ENCODE measurements at places on chromosomes 6 and 20. TPM values are rescaled to one million over a fixed set of nuclear protein-coding genes. Genes with fewer than 3 reads are reported as not detected.
A peak's percentile ranks its signal among the peaks of the same experiment; 100 is the strongest.

DNA sequence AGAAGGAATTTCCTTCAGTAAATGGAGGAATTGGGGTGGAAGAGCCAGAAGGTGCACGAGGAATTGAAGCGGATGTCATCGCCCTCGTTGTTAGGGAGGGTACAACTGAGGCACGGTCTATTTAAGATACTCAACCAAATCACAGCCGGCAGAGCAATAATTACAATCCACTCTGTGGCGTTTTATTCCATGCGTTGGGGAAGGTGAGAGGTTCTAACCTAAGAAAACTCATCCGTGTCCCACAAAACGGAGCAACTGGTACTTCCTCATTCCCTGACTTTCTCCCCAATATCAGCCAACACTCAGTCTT lies 802 bp upstream of the RRBP1 start:
- DNase-seq: no peak

The PNPLA1 gene
- total RNA-seq: 0.42 TPM

DNA sequence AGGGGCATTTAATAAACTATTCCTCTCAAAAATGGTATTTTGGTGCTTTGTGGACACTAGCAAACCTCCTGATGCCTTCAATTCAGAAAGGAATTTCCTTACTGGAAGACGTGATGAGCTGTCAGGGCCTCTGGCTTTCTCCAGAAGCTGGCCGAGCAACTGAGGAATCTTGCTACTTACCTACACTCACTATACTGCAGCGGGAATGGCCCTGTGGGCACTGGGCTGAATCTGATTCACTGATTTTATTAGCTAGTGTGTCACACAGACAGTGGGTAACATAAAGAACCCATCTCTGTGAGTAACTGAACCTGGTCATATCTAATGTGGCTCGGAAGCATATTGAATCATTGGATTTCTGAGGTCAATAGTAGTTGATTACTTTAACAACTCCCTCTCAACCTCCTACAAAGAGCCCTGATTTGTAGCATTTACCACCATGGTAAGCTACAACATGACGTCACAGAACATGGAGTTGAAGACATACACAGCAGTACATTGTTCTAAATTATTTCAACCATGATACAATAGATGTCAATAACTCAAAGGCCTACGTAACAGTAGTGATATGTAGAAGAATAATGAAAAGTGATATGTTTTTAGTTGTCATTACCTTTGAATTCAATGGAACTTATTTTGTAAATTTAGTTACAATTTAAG lies 232.1 kb downstream of the SYNE1 start:
- no peak for DNase-seq

The KHDRBS2 gene
- not detected for total RNA-seq

The BANF2 gene
- total RNA-seq: not detected

- DNase-seq: no peak
Observed at GRCh38 chr20:24490598-24490997, 21.2 kb downstream of the SYNDIG1 start.

- DNase-seq: no peak
Observed at GRCh38 chr6:108762394-108762793, 85.8 kb upstream of the ARMC2 start.

GRCh38 chr6:166587631-166588413 lies 1.3 kb upstream of the RAMACL start:
- no peak for DNase-seq

The E2F1 gene
- 2.6 TPM for total RNA-seq

- DNase-seq: no peak
Observed at GRCh38 chr6:134640229-134640628, 309.7 kb downstream of the ALDH8A1 start.

The TBC1D32 gene
- 11.2 TPM for total RNA-seq

DNA sequence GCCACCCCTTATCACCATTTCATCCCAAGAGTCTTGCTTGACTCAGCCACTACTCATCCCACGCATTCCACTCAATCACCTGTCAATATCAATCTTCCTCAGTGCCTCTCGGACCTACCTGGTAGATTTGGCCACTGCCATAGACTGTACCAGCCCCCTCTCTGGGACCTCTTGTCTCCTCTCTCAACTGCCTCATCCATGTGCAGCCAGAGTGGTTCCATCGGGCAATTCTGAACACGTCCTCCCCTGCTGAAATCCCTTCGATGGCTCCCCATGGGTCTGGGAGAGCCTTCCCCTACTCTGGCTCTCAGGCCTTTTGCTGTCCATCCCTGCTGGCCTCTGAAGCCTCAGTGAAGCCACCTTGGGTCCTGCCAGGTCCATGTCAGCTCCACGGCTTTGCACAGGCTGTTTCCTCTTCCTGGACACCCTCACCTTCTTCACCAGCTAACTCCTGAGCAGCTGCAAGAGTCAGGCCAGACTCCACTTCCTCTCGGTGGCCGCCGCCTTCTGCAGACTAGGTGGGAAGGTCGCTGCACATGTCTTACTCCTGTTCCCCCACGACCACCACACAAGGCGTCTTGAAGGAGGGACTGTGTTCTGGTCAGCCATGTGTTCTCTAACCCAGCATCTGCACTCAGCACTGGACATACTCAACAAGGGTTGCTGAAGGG lies 120.4 kb downstream of the TOX2 start:
- no peak for DNase-seq

- no peak for DNase-seq
Observed at GRCh38 chr20:23425129-23425528, 3.8 kb upstream of the NAPB start.

- no peak for DNase-seq
Observed at GRCh38 chr20:8854571-8854970, 214.3 kb upstream of the PLCB4 start.

GRCh38 chr20:38875175-38875993 lies 50.8 kb upstream of the FAM83D start:
- peak; percentile 79 for DNase-seq

The ISM1 gene
- 4.3 TPM for total RNA-seq

DNA sequence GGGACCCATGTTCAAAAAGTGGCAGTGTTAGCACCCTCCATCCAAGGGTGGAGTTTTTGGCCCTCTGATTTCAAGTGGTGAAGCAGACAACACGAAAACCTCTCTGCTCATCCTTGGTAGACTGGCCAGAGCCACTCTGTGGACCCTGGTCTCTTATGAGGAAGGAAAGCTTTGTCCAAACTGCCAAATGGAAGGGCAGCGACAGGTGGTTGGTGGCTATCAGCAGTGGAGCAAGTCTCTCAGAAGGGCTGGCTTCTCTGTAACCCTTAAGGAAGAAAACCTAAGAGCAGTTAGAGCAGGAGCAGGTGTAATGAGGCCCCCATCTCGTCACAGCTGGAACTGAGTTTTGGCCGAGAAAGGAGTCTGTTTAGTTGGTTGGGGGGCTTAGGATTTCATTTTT lies 155.8 kb downstream of the SLC16A10 start:
- no peak for DNase-seq

GRCh38 chr6:77456531-77457248 lies 6.6 kb downstream of the HTR1B start:
- DNase-seq: no peak

- DNase-seq: peak; percentile 57
Observed at GRCh38 chr20:58179432-58180099, 48.9 kb downstream of the ANKRD60 start.

DNA sequence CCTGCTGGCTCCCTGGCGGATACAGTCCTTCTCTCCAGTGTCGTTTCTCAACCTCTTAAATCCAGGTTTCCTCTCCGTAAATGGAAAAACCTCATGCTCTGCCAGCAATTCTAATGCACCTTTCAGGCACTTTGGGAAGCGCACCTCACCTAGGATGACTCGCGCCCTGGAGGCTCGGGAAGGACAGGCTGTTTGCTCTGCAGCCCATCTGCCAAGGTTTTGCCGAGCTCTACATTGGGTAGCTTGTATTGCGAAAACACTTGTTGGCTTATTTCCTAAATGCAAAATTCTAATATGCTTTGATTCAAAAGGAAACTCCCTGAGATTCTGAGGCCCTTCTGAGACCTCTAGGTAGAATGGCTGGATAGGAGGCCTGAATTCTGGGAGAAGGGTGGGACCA lies 102.6 kb upstream of the MLN start:
- DNase-seq: no peak

DNA sequence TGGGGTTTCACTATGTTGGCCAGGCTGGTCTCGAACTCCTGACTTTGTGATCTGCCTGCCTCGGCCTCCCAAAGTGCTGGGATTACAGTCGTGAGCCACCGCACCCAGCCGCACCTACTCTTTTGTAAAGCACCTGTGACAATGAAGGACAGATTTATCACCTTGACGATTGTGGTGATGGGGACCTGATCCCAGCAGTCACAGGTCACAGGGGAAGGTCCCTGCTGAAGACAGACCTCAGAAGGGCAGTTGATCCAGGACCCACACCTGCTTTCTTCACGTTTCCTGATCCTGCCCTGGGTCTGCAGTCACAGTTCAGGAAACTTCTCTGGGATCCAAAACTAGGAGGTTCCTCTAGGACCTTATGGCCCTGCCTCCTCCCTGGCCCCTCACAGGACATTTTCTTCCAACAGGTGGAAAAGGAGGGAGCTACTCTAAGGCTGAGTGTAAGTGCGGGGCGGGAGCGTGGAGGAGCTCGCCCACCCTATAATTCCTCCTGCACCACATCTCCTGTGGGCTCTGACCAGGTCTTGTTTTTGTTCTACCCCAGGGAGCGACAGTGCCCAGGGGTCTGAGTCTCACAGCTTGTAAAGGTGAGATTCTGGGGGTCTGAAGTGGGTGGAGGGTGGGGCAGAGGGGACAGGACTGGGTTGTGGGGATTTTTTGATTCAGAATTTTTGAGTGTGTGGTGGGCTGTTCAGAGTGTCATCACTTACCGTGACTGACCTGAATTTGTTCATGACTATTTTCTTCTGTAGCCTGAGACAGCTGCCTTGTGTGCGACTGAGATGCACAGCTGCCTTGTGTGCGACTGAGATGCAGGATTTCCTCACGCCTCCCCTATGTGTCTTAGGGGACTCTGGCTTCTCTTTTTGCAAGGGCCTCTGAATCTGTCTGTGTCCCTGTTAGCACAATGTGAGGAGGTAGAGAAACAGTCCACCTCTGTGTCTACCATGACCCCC lies 3.0 kb downstream of the HLA-E start:
- peak; percentile 36 for DNase-seq

The HSD17B8 gene
- 22.3 TPM for total RNA-seq

The MMP24 gene
- 0.19 TPM for total RNA-seq

- no peak for DNase-seq
Observed at GRCh38 chr6:160986851-160987250, 4.7 kb upstream of the MAP3K4 start.

GRCh38 chr20:7770046-7770445 lies 170.2 kb downstream of the HAO1 start:
- no peak for DNase-seq

Measured in CD4-positive, alpha-beta memory T cell (primary cell).